ENCODE measurements at places on chromosomes 12 and 14.
A peak's percentile ranks its signal among the peaks of the same experiment; 100 is the strongest.

DNA sequence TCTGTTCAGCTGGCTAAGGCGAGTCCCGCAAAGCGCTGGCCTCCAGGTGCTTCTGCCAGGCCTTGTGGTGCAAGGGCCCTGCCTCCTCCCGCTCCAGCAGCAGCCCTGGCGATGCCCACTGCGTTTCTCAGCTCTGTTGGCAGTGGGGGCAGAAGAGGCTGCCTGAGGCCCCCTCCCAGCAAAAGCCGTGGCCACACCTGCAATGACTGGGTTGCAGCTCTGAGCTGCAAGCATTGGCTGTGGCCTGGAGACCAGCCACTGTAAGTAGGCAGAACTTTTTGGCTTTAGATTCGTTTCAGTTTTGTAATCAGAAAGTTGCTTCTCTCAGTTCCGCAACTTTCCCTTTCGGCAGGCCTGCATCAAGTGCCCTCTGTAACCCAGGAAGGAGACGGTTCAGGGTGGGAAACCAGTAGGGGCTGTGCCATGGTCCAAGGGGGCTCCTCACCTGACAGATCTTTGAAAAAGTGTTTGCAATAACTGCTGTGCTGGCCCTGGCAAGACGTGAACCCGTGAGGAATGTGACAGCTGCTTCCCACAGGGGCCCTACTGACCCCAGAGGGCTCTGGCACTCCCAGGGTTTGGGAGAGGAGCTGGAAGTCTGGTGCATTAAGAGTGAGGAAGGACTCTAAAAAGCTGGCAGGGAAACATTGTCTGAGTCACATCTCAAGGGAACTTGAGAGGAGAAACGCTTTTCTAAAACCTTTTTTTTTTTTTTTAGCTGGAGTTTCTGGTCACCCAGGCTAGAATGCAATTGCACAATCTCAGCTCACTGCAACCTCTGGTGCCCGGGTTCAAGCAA, 54.5 kb upstream of the MAX start:
- no peak for DNase-seq

DNA sequence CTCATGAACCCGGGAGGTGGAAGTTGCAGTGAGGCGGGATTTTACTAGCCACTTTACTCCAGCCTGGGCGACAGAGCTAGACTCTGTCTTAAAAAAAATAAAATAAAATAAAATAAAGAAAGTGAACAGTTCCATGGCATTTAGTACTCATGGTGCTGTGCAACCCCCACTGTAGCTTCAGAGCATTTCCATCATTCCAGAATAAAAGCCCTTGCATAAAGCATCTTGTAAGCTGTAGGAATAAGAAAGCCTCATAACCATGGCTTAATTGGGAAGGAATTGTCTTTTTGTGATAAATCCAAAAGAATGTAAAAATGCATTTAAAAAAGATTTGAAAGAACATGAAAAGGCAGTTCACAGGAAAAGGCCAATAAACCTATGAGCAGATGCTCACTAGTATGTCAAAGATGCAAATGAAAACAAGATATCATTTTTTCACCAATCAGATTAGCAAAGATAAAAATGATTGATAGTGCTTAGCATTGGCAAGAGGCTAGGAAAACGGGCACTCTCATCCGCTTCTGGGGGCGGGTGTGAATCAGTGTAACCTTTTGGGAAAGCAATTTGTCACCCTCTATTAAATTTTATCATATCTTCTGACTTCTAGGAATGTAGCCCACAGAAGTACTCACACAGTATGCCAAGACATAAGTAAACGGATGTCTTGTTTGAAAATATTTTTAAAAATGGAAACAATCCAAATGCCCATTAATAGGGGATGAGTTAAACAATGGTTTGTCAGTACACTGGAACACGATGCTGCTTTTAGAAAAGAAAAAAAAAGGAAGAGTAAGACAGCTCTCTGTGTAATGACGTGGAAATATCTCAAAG, 46.6 kb downstream of the CFAP251 start:
- DNase-seq, result no peak

- DNase-seq, result no peak
Observed at GRCh38 chr12:74619884-74620283, 82.2 kb downstream of the ATXN7L3B start.

GRCh38 chr14:75249251-75249957, 29.2 kb upstream of the FOS start:
- DNase-seq, result peak; percentile 72

- DNase-seq, result no peak
Observed at GRCh38 chr14:47226877-47227520, 448.4 kb downstream of the MDGA2 start.

- no peak for DNase-seq
Observed at GRCh38 chr14:90681929-90682328, 134.3 kb downstream of the TTC7B start.

GRCh38 chr14:68939893-68940613, 39.0 kb downstream of the ACTN1 start:
- DNase-seq, result no peak

DNA sequence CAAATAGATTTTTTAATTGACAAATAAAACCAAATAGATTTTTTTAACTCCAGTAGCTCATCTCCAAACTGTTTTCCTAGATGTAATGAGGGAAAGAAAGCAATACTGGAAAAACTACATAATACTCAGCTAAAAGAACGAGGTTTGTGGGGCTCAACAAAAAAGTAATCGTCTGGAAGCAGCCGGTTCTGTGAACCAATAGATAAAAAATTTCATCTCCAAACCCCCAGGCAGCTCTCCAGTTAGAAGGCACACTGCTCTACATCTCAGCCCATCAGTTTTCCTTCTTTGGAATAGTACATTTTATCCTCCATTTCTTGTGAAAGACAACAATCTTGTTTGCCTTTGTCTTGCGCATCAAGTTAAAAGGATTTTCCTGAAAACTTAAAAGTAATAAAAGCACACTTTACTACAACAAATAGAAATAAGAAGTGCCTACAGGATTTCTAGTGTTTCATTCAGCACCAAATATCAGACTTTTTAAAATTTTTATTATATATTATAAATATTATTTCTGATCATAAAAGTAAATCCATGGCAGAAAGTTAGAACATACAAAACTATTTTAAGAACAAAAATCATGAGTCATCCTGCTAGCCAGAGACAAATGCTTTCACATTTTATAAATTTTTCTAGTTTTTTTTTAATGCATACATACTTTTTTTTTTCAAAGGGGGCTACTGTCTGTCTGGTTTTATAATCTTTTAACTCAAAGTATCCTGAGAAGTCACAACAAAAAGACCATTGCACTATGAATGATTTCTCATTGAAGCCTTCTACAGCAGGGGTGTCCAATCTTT, 67.7 kb downstream of the EPS8 start:
- DNase-seq, result no peak

GRCh38 chr14:100901391-100902183, 1.9 kb downstream of the RTL1 start:
- DNase-seq, result no peak

DNA sequence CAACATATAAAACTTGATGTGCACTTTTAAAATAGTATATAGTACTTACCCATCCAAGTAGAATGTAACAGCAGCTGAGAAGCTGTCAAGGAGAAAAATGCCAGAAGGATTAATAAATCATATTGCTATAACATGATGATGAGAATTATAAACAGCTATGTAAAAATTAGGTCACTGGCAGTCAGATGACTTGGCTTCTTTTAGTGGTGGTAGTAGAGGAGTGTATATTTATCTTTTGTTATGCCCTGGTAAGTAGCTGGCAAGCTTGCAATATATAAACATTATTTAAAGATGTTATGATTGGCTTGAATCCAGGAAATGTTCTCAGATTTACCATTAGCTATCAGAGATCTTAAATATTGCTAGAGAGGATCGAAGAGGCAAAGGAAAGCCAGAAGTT, 471.0 kb upstream of the MGAT4C start:
- no peak for DNase-seq

DNA sequence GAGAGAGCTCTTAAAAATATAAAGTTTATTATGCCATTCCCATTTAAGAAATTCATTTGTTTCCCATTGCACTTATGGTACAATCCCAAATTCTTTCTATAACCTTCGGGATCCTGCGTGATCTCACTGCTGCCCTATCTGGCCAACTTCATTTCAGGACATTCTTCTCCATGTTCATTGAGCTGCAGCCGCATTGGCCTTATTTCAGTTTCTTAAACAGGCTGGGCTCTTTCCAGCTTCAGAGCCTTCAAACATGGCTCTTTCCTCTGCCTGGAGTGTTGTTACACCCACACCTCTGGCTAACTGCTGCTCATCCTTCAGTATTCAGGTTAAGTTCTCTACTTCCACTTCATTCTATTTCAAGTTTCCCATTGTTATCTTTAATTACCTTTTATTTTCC, 58.5 kb upstream of the LRTM2 start:
- DNase-seq, result no peak

DNA sequence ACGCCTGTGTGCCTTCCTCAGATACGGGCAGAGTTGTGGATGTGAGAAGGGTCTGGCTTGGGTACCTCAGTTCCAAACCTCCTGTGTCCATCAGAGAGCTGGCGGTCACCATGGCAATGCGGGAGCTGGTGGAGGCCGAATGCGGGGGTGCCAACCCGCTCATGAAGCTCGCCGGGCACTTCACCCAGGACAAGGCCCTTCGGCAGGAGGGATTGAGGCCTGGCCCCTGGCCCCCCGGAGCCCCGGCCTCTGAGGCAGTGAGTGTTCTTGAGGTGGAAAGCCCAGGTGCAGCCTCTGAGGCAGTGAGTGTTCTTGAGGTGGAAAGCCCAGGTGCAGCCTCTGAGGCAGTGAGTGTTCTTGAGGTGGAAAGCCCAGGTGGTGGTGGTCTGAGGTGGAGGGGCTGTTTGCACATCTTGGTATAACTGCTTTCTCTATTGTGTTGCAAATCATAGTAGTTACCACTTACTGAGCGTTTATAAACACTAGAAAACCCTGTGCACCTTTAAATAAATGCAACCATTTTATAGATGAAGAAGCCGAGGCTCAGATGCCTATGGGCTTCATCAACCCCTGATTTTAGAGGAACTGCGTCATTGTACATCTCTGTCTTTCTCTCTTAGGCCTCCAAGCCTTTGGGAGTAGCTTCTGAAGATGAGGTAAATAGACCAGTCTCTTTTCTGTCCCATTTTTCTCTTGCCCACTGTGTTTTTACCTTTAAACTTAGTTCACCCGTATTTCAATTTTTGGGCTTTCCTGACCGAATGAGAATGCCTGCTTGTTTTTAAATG, 976 bp downstream of the PEX5 start:
- peak; percentile 22 for DNase-seq

DNA sequence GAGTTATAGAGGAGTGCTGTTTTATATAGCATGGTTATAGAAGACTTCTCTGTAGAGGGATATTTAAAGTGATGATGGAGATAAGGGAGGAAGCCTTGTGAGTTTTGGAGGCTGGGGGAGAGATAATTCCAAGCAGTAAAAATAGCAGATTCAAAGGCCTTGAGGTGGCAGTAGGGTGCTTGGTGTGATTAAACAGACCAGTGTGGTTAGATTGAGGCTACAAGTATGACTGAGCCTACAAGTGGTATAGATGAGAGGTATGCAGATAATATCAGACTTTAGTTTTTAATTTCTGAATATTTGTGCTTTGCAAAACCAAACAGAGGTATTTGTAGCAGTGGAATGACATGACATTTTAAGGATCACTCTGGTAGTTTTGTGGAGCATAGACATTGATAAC, 20.3 kb downstream of the FANCM start:
- no peak for DNase-seq

- no peak for DNase-seq
Observed at GRCh38 chr14:55926007-55926406, 192.2 kb upstream of the PELI2 start.

- no peak for DNase-seq
Observed at GRCh38 chr14:92729634-92730358, 18.6 kb downstream of the LGMN start.

GRCh38 chr14:26855077-26855753, 257.4 kb upstream of the NOVA1 start:
- DNase-seq, result no peak

GRCh38 chr12:730550-730949, 21.8 kb upstream of the WNK1 start:
- no peak for DNase-seq

- DNase-seq, result no peak
Observed at GRCh38 chr12:8123124-8123912, at the start of gene CLEC4A. CLEC4A (plus strand) TSS chr12:8123617; CDS start chr12:8123879, 262 bp downstream.

GRCh38 chr12:95181103-95181502, 36.2 kb downstream of the FGD6 start:
- DNase-seq, result no peak

DNA sequence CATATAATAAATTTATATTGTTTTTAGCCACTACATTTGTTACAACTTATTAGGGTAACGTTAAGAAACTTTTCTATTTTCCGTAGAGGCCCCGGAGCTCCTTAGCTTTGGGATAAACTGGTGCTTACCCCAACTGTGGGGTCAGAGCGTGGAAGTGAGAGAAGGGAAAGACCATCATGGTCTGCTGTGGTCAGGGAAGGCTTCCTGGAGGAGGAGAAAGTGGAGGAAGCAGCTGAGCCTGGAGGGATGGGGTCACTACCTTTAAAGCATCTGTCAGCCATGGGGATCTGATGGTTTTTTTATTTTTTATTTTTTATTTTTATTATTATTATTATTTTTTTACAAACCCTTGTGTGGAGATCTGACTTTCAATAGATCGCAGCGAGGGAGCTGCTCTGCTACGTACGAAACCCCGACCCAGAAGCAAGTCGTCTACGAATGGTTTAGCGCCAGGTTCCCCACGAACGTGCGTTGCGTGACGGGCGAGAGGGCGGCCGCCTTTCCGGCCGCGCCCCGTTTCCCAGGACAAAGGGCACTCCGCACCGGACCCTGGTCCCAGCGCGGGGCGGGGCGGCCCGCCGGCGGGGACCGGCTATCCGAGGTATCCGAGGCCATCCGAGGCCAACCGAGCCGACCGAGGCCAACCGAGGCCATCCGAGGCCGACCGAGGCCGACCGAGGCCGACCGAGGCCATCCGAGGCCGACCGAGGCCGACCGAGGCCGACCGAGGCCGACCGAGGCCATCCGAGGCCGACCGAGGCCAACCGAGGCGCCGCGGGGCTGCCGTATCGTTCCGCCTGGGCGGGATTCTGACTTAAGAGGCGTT, 1101.2 kb upstream of the TMEM132C start:
- DNase-seq, result peak; percentile 80

- DNase-seq, result no peak
Observed at GRCh38 chr12:32949815-32950214, 53.2 kb upstream of the PKP2 start.

DNA sequence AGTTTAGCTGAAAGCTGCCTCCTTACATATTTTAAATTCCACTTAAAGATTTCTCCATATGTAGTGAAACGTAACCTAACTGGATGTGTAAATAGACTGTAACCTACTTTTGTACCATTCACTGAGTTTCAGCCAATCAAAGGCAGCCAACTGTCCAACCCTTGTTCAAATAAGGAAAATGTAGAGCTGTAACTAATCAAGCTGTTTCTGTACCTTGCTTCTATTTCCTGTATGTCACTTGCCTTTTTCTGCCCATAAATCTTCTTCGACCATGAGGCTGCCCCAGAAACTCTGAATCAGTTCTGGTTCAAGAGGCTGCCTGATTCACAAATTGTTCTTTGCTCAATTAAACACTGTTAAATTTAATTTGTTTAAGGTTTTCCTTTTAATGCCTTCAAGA, 6.3 kb downstream of the SLC7A8 start:
- DNase-seq, result no peak

DNA sequence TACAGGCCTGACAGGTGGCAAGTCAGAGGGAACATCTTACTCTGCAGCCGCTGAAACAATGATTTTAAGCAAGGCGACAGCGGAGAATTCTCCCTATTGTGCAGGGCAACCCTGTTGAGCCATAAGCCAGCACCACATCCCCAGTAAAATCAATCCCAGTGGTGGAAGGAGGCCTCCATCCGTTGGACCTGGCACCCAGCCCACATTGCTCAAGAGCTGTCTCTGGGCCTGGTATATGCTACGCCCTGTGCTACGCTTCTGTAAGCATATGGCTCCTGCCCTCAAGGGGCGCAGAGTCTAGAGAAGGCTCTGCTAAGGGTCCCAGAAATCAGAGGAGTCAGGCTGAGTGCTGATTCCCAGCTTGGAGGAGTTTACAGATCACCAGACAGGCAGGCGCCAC, 265.5 kb downstream of the CACNA1C start:
- no peak for DNase-seq
